ENCODE measurements at places on chromosomes 7 and 10.

- no peak for DNase-seq
Measured at GRCh38 chr10:65802391-65802790, 1123.4 kb upstream of the LRRTM3 start.

DNA sequence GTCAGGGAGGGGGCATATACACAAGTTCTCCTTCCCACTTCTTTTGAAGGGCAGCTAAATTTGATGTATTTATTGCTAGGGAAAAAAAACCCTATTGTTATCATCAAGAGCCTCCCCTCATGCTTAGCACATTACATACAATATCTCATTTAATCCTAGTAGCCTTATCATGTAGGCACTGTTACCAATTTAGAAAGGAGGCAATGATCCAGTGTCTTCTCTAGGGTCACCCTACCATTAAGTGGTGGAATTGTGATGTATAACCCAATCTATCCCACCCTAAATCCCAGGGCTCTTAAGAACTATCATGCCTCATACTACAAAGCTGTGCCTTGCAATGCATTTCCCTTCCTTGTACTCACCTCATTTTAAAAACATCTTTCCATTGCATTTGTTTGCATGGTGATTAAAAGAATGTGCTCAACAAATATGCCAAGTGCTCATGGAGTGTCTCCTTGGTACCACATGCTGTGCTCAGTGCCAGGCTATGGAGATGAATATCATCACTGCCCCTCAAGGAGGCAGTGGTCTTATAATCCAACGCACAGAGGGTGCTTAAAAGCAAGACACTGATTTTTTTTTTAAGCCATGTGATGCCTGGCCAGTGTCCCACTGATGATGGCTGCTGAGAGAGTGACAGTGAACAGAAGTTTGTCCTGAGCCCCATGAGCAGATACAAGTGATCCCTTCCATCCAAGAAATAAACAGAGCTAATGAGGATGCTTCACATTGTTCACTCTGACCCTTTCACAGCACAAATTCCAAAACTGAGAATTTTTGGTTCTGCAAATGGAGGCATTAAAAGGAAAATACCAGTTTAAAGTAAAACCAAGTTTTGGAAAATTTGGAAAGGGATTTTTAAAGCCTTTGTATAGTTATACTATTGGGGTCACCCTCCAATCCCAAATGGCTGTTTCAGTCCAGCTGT is 98.2 kb downstream of the SORBS1 start:
- no peak for DNase-seq

DNA sequence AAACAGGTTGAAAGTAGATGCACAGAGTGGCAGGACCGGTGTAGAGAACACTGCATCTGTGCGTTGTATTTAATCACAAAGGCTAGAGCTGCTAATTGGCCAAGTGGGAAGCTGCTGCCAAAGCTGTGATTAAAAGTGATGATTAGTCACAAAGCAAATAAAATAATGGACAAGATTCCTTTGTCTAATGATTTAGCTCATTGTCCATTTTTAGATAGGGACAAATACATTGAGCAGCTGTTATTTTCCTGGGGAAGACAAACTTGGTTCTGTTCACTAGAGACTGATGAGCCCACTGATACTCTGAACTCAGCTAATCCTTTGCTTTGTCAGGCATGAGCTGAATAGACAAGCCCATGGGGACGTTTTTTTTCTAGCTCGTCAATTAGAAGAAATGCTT is 19.7 kb downstream of the UBE3C start:
- no peak for DNase-seq

DNA sequence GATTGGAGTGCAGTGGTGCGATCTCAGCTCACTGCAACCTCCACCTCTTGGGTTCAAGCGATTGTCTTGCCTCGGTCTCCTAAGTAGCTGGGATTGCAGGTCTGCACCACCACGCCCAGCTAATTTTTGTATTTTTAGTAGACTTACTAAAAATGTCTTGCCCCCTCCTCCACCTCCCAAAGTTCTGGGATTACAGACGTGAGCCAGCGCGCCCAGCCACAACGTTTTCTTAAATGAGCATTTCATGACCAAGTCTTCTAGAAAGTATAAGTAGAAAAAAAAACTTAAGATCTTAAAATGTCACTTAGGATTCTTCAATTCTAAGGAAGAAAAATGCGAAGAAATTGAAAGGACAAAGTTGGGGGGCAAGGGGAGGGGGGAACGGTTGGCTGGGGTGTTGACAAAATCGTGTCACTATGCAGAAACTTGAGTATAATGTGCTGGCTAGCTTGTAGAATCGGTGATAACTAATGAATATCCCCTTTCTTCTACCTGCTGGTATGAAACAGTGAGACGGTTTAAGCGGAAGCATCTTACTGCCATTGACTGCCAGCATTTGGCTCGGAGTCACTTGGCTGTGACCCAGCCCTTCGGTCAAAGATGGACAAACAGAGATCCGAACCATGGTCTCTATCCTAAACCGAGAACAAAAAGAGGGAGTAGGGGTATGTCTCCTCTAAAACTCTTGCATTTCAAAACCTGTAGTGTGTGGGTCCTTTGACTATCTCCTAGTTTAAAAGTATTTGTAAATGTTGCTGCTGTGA is 12.7 kb downstream of the FBH1 start:
- DNase-seq = no peak

- DNase-seq = no peak
Measured at GRCh38 chr10:33602278-33602677, 267.8 kb upstream of the NRP1 start.

- DNase-seq = no peak
Measured at GRCh38 chr7:92758796-92759431, 77.5 kb downstream of the CDK6 start.

- DNase-seq = no peak
Measured at GRCh38 chr10:73743327-73743904, 756 bp upstream of the SEC24C start.

GRCh38 chr7:107530751-107531150 is 33.0 kb downstream of the COG5 start:
- no peak for DNase-seq

- DNase-seq = no peak
Measured at GRCh38 chr7:22860784-22861482, 38.3 kb upstream of the TOMM7 start.

GRCh38 chr10:84478151-84478550 is 149.8 kb downstream of the CCSER2 start:
- DNase-seq = no peak

DNA sequence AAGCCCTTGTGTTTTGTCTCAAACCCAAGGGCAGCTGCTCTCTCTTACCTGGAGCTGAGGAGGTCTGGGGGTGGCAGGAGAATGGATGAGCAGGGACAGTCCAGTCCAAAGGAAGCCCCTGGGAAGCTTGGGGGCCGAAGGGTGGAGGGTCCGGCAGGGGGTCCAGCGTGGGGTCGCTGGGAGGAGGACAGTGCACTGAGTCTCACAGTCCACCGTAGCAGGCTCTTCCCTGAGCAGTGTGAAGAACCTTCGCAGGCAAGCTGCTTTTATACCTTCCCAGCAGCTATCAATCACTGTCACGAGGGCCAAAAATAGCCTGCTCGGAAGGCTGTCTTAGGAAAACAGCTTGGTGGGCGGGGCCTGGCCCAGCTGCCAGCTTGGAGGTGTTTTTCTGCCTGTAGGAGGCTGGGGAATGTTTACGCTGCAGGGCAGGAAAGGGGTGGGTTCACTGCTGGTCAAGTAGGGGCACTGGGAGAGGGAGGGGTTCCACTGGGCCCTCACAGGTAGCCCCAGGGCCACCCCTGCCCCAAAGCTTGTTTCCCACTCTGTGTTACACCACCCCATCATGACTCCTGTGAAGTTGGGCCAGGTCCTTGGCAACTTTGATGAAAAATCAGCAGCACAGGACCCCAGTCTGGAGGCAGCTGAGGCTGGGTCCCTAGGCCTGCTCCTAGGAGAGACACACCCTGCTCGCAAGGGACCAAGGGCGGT is at the start of gene DEPP1:
DEPP1 (minus strand) TSS at position 240 of the 711 bp plus-strand sequence. CDS start 779 bp downstream, outside the sequence.
- DNase-seq = no peak

GRCh38 chr7:138089080-138089901 is 13.0 kb downstream of the AKR1D1 start:
- no peak for DNase-seq

GRCh38 chr10:34627331-34627730 is 187.8 kb downstream of the PARD3 start:
- DNase-seq = no peak

DNA sequence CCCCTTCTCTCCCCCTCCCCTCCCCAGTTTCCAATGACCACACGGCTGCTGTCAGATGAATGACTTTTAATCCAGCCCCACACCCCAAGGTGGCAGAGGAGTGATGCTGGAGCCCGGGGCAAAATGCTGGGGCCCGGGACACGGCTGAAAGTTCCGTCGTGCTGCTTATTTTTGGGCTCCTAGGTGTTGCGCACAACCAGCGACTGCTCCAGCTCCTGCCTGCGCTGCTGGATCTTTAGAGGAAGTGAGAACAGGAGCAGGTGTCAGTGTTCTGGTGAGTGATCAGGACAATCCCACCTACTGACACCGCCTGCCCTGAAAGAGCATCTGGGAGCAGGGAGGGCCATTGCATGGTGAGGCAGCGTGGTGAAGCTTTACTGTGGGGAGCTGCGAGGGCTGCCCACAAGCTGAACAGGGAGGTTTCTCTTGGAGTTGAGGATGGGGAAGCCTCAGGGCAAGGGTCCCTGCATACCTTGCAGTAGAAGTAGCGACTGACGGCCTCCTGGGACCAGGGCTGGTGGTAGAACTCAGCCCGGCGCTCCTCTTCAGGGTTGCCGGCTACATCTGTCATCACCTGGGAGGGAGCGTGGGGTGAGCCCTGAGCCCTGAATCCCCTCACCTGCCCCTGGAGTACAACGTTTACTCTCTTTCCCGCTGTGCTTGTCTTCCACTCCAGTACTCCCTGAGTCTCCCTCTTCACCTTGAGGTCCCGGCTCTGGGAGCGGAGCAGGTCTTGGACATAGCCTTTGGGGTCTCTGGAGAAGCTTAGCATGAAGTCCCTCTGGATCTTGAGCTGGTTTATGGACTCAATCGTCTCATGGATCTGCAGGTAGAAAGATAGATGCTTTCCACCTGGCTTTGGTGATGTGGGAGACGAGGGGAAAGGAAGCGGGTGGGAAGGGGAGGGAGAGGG is 6.9 kb downstream of the CHPF2 start:
- DNase-seq = no peak

GRCh38 chr10:114802177-114802576 is 19.4 kb upstream of the FHIP2A start:
- no peak for DNase-seq

DNA sequence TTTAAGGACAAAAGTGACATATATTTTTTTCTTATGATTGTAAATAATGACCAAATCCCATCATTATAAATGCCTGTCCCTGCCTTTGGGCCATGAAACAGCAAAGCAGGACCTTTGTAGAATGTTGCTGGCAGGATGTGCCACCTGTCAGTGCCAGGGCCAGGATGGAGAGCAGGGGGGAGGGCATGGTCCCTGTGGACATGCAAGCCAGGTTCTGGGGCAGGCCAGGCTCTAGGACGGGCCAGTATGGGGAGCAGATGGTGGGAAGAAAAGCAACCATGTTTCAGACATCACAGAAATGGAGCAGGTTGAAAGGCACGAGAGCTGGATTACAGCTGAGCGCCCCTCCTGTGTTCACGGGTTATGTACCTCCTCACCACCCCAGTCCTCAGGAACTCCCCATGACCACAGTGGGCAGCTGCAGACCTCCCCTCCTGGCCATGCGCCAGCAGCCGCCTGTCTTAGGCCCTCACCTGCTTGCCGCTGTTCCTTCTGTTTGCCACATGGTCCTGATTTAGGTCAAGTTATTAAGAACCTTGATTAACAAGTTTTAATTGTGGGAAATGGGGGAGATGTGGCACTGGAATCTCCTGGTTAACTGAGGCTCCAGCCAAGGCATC is 210.4 kb downstream of the PAXIP1 start:
- DNase-seq = no peak

DNA sequence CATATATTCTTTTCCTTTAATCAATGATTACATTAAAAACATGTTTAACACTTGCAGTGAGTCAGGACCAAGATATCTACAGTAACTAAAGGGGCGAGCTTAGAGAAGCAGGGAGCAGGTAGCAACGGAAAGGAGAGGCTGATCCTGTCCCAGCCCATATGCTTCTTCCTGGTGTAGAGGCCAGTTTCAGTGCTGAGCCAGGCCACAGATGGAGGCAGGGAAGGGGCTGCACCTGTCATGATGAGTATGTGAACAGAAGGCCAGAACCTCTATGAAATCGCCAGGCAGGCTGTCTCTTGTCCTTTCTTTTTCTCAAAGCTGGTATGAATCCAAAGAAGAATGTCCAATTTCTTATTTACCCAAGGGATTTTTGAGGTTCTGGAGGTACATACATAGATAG is 16.3 kb downstream of the REEP3 start:
- DNase-seq = no peak

- DNase-seq = no peak
Measured at GRCh38 chr10:70193391-70193844, 23.1 kb upstream of the SAR1A start.

- no peak for DNase-seq
Measured at GRCh38 chr10:95330966-95331453, 40.2 kb upstream of the PDLIM1 start.

GRCh38 chr7:30224511-30225062 is 59.8 kb upstream of the ZNRF2 start:
- no peak for DNase-seq

GRCh38 chr10:24303522-24304310 is 94.8 kb downstream of the KIAA1217 start:
- no peak for DNase-seq

- no peak for DNase-seq
Measured at GRCh38 chr10:94122211-94122610, 128.5 kb downstream of the PLCE1 start.

- DNase-seq = no peak
Measured at GRCh38 chr10:126504063-126504760, 115.9 kb upstream of the ADAM12 start.

DNA sequence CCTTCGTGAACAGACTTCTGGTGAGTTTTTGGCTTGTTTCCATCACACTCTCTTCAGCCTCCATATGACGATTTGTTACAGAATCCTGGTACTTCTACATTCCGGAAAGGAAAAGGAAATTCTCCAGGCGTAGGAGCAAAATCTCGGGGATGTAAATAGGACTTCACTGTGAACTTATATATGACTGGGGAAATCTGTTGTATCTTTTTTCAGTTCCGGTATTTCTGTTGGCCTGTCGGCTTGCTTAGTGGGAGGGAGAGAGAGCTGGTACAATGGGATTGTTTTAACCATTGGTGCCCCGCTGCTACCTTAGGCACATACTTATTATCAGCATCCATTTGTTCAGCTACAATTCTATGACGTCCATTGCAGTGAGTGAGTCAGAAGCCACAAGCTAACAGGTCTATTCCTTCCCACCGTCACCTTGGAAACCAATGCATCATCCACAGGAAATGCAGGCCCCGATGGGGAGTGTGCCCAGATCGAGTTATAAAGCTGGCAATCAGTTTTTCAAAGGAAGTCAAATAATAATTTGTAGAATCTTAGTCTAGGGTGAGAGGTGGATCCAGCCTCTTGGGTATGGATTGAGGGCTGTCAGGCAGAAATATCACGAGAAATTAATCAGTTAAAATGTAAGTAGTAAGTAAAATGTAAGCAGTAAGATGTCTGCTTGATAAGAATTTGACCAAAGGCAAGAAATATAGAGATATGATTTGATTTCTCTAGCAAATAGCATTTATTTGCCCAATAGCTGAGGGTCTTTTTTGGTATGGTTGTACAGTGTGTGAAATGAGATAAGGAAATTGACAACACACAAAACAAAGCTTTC is 92.0 kb upstream of the MKLN1 start:
- DNase-seq = peak; percentile 34

GRCh38 chr7:64686493-64687184 is 20.7 kb downstream of the ZNF107 start:
- no peak for DNase-seq

- DNase-seq = no peak
Measured at GRCh38 chr10:62185919-62186692, 82.5 kb downstream of the RTKN2 start.

- no peak for DNase-seq
Measured at GRCh38 chr7:112238852-112239610, 32.5 kb downstream of the ZNF277 start.

- no peak for DNase-seq
Measured at GRCh38 chr10:127850944-127851343, 41.8 kb downstream of the CLRN3 start.
